CD4-positive, alpha-beta T cell treated with Interleukin-17A for 1 hour (primary cell): ENCODE measurements at places on chromosomes 6 and 20.

DNA sequence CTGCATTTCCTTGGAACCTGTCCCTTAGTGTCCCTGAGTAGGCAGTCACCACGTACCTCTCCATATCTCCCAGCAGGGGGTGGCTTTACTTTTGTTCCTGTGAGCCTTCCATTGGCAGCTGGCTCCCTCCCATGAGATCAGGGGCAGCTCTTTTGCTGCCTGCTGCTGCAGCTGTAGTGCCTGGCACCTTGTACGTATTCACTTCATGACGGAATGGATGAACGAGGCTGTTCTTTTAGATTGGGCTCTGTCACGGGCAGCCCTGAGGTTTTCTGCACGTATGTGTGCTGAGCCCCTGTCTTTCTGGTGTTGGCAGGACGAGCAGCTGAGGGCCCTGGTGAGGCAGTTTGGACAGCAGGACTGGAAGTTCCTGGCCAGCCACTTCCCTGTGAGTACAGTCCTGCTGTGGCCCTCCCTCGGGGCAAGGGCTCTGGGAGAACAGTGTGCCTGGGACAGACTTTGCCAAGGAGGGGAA lies 14.6 kb downstream of the MYBL2 start:
- no peak for DNase-seq

DNA sequence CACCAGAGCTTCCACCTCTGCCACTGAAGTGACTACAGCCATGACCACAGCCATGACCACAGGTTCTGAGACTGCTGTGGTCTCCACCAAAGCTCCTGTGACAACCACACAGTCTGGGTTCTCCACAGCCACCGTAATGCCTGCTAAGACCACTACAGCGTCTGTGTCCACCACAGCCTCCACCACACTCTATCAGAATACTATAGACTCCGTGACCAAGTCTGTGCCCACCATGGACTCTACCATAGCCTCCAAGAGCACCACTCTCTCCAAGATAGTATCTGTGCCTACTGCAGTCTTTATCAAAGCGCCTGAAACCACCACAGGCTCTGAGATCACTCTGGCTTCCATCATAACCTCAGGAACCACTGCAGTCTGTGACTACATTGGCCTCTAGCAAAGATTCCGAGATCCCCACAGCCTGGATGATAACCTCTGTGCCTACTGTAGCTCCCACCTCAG lies 18.3 kb upstream of the MUC21 start:
- DNase-seq, result no peak

GRCh38 chr6:43870660-43871061 lies 100.7 kb downstream of the VEGFA start:
- no peak for DNase-seq

- DNase-seq, result peak; percentile 75
These were observed 5.7 kb upstream of the DDX43 start for GRCh38 chr6:73388800-73389512.

DNA sequence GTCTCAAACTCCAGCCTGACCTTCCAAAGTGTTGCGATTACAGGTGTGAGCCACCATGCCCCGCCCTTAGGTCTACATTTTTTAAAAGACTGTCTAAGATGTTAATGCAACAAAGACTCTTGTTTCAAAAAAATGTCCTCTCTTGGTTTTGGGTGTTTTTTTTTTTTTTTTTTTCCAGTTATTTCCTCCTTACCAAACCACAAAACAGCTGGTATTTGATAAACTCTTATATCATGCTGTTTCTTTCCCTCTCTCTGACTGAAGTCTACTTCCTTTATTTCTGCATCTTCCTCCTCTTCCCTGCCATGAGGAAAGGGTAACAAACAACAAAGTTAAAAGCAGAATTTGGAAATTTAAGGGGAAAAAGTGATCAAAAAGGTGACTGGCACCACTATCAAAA lies 21.2 kb downstream of the STK38 start:
- DNase-seq, result no peak

- DNase-seq, result no peak
These were observed 21.3 kb downstream of the CTNNBL1 start for GRCh38 chr20:37714978-37715672.

DNA sequence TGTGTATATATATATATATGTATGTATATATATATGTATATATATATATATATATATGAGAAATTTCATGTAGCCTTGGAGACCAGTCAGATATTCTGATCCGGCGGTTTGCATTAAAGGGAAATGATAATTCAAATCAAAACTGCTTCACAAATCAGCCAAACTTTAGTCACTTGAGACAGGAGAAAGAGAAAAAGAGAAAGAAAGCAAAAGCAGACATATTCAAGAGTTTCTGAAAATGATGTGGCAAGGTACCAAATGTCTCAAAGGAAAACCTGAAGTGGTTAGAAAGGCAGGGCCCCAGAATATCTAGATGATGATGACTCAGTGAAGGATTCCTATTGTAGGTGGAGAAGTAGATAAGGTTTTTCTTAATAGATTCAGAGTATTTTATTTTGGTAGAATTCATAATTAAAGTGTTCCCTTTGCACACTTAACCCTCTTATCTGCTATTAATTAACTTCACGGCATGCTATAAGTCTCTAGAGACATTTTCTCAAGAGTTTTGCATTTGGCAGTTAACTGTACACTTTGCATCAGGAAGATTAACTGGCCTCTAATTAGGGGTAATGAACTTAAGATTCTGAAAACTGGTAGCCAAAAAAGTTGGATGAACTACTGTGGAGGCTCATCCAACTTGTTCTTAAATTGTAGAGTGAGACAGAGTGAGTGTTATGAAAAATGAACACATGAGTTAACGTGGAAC lies 50.1 kb upstream of the ASF1A start:
- DNase-seq, result no peak

DNA sequence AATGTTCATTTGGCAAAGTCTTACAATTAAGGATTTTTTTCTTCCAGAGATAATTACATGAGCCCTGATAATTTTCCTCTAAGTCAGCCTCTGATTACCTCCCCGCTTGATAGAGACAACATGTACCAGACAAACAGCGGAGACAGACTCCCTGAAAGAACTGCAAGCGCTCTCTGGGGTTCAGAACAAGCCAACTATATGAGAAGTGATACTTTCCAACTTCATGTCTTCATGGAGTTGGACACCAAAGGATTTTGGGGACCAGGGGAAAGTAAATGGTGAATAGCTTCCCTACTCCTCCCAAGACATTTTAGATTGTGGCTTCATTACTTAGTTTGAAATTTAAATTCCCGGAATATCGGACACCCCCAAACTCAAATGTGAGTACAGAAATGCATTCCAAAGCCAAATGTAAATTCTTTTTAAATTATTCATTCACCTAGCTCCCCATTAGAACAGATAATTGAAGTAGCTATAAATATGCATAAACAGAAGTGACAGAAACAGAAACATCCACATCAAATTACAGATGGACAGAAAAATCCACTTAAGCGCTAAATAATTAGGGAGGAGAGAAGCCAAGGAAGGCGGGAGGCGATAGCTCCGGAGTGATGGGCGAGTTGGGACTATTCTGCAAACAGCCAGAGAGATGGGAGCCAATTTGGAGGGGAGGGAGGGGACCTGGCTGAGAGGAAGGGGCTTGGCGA lies 129.7 kb upstream of the AKAP12 start:
- DNase-seq, result no peak

GRCh38 chr6:144586986-144587385 lies 301.9 kb downstream of the UTRN start:
- no peak for DNase-seq

- no peak for DNase-seq
These were observed 1.7 kb upstream of the RPL7L1 start for GRCh38 chr6:42877695-42878094.

- DNase-seq, result no peak
These were observed 620.2 kb downstream of the QKI start for GRCh38 chr6:164034602-164035140.

- DNase-seq, result no peak
These were observed 220.8 kb upstream of the MARCKS start for GRCh38 chr6:113636357-113636824.

DNA sequence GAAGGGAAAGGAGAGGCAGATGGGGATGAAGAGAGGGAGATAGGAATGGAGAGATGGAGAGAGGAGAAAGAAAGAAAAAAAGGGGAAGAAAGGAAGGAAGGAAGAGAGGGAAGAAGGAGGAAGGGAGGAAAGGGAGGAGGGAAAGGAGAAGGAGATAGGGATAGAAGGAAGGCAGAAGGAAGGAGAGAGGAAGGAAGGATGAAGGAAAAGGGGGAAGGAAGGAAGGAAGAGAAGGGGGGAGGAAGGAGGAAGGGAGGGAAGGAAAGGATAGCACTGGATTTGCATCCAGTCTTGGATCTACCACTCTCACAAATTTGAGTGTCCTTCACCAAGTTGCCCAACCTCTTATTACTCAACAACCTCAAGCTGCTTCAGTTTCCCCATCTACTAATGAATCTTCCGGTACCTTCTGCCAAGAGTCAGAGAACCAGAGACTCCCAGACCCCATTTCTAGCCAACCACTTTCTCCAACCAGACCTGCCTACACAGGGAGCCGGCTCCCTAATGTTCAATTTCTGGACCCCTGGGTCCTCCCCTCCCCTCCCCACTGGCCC lies 79.7 kb upstream of the FOXP4 start:
- no peak for DNase-seq

GRCh38 chr6:52423971-52424381 lies 3.8 kb downstream of the EFHC1 start:
- no peak for DNase-seq

DNA sequence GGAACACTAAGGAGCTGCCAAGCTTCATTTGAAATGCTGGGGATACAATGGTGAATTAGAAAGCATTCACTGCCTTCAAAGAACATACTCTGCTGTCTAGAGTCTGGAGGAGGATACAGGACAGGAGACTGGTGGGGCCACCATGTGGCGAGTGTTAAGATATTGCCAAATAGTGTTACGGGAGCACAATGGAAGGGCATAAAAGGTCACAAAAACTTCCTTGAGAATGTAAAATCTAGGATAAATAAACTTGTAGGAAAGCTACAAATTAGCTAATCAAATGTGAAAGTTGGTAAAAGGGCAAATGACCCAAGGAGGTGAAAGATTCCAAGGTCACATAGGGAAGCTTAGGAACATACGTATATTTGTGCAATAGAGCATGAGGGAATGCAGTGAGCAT lies 271.7 kb downstream of the RFPL4B start:
- DNase-seq, result no peak

DNA sequence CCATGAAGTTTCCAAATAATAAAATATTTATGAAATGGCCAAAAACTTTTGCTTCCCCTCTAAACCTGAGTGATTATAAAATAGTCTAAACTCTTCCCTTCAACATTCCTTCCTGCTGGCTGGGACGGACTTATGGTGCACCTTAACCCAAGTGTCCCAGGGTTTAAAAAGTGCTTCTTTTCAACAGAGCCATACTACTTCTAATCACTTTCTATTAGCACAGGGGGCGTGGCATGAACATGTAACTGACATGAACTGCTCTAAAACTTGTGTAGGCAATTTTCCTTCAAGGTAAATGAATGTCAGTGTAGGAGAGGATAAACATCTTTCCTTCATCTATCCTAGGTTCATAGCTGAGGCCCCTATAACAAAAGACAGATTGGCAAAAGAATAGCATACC lies 163.6 kb upstream of the RIMS1 start:
- DNase-seq, result no peak

DNA sequence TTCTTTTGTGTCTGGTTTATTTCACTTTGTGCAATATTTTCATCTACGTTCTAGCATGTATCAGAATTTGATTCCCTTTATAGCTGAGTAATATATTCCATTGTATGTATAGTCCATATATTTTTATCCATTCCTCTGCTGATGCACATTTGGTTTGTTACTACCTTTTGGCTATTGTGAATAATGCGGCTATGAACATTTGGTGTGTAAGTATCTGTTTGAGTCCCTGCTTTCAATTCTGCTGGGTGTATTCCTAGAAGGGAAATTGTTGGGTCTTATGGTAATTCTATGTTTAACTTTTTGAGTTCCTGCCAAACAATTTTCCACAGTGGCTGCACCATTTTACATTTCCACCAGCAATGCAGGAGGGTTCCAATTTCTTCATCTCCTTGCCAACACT lies 52.4 kb downstream of the DNAH8 start:
- no peak for DNase-seq

DNA sequence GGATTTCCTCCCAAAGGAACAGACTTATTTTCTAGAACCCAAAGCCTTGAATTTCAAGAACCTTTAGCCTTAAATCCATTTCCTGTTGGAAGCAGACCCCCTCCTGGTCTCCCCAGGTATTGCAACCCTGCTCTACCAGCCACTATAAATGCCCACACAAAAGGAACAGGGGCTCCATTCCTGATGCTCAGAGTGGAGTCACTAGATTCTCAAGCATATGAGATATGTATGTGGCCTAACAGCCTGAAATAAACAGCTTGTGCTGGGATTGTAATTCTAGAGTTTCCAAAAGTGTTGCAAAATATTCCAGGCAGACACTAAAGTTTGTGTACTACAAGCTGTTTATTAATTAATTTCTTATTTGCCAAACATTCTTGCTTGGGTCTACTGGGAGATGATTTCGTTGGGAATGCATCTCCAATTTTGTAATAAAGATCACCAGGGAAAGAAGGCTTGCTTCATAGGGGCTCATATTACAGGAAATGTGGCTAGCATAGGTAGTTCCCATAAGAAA lies 44.8 kb downstream of the RIPOR3 start:
- no peak for DNase-seq

GRCh38 chr6:1604158-1605003 lies 5.3 kb upstream of the FOXC1 start:
- DNase-seq, result peak; percentile 51

DNA sequence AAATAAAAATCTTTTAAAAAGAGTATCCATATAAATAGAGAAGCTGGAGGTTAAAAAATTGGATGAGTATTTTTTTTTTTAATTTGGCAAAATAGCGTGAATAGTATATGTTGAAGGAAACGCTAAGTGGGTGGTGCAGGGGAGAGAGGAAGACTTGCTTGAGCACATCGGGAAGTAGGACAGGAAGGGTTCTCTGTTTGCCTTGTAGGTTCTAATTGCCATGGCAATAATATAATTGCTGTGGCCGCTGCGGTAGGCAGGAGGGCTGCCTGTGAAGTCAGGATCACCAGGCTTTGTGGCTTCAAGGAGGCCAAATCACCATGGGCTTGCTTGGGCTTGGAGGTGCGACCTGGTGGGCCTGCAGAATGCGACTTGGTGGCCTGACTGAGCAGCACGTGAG lies 35.1 kb downstream of the IGF2R start:
- DNase-seq, result no peak

- peak; percentile 45 for DNase-seq
These were observed at the start of gene EBF4 for GRCh38 chr20:2692036-2692885. Gene EBF4 (plus strand): TSS chr20:2692780. CDS start chr20:2693646, 866 bp downstream.

DNA sequence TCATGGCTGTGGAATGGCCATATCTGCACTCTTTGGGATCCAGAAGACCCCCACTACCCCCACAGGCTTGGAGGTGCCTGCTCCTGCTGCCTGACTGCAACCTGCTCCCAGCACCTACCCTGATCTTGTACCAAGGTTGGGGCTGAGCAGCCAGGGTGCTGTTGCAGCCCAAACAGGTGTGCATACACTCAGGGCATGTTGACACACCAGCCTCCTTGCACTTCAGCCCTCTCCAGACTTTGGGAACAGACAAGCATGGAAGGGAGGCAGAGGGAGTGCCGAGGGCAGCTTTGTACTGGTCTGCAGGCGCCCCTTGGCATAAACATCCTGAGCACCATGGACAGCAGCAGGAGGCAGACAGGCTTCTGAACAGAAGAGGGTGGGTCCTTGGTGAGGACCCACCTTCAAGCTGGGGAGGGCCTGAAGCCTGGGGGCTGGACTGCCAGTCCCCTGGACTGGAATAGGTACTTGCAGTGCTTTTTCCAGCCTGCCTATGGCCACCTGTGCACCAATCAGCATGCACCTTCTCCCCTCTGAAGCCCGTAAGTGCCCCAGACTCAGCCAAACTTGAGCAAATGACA lies 1675.8 kb downstream of the HACE1 start:
- DNase-seq, result no peak
